GM06990 (cell line): ENCODE measurements at places on chromosomes 3 and 15.

DNA sequence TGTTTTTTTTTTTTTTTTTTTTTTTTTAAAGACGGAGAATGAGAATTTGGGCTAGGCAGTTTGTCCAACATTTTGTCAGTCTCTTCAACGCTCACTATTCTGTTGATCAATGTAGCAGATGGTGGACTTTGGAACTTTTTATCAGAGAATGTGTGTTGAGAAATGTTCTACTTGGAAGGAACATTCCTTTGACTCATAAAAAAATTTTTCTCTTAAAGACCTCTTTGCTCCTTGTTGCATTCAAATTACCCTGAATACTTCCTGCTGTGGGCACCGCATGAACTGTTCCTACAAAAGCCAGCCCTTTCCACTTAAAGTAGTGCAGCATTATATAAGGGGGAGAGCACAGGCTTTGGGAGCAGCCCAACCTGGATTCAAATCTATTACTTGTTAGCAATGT lies 182.9 kb downstream of the AKAP13 start:
- no peak for DNase-seq

DNA sequence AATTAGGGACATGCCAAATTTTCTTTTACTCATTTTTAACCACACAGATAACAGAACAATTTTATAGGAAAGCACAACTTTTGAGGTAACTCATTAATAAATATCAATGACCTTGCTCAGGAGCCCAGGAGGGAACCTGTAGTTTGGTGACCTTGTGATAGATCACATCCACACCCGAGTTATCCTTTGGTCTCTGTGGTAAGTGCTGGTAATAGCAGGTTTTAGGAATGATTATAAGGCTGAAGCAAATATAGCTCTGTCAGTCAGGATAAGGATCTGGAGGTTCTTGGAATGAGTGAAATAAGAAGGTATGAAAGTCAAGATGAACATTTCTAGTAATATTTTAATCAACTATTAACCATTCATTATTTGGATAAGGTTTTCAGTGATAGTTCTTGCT lies 46.5 kb downstream of the EPHA6 start:
- no peak for DNase-seq

DNA sequence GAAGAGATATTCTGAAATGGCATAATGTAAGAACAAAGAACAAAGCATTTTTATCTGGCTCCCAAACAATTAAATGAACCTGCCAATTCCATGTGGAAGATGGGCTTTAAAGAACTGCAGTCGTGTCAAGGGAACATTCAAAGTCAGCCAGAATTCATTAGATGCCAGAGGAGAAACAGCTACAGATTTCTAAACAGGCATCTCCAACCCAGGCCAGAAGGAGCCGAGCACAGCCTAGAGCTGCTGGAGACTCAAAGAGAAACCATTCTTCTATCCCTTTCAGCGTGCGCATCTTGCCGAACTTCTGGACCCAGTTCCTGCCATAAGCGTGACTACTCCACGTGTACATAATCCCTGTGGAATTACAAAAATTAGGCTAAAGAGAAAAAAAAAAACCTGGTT lies 60.4 kb downstream of the MB21D2 start:
- no peak for DNase-seq

GRCh38 chr3:175082631-175083030 lies 223.5 kb downstream of the NAALADL2 start:
- no peak for DNase-seq

GRCh38 chr3:110101361-110101760 lies 764.0 kb upstream of the DPPA4 start:
- DNase-seq: no peak

GRCh38 chr3:45544717-45545296 lies 49.7 kb upstream of the LIMD1 start:
- DNase-seq: no peak

DNA sequence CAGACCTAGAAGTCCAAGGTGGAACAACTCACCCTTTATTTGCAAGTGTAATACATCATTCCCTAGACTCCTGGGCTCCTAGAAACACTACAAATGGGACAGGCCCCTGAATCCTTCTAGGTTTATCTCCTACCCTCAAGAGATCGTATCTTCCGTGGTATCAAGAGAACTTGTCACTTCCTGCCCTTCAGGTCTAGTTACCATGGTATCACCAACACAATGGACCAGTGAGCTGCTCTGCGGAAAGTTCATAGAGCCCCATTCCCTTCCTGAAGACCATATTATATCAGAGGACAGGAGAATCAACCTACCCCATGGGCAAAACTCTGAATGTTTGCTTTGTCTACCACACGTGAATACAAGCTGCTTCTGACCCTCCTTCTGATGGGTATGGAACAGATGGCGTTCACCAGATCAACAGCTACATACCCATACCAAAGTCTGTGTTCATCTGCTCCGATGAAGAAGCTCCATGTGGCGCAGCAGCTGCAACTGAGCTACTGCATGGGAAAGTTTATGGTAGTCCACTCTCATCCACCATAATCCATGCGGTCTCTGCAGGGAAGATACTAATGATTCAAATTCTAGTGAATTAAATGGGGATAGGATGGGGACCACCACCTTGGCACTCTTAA lies 84.6 kb upstream of the KLF13 start:
- no peak for DNase-seq

GRCh38 chr3:4850211-4850927 lies 128.9 kb upstream of the BHLHE40 start:
- peak; percentile 81 for DNase-seq

DNA sequence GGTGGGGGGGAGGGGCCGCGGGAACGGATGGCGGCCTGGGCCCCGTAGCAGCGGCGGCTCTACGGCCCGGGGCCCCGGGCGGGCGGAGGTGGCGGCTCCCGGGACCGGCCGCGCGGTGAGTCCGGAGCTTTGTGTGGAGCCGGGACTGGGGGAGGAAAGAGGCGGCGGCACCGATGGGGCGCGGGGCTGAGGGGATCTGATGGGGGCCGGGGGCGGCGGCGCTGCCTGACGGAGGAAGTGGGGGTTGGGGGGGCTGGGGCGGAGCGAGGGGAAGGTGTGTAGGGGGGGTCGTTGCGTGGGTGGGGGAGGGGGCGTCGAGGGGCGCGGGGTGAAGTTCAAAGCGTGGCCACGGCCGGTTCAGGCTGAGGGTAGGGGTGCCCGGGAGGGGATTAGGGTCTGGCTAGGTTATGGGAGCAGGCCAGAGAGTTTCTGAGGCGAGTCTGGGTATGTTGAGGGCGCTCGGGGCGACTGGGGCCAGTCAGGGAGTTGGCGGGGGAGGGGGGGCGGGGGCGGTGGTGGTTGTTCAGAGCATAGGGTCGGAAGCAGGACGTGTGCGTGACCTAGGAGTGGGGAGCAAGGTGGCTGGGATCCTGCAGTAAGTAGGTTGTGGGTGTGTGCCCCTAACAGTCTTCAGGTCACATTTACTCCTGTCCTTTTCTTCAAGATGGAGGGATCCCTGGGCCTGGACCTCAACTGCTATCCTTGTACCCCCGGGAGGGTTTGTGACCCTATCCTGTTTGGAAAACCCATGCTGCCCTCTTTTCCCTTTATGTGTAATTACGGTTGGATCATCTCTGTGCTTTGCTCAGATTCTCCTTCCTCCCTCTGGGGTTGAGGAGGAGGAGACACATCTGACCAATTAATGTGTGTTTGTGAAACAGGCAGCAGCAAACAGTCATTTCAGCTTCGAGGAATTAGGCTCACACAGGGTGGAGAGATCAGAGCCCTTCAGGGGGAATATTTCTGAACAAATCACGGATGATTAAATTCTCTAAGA lies 644 bp downstream of the ZNF609 start:
- peak; percentile 29 for DNase-seq

DNA sequence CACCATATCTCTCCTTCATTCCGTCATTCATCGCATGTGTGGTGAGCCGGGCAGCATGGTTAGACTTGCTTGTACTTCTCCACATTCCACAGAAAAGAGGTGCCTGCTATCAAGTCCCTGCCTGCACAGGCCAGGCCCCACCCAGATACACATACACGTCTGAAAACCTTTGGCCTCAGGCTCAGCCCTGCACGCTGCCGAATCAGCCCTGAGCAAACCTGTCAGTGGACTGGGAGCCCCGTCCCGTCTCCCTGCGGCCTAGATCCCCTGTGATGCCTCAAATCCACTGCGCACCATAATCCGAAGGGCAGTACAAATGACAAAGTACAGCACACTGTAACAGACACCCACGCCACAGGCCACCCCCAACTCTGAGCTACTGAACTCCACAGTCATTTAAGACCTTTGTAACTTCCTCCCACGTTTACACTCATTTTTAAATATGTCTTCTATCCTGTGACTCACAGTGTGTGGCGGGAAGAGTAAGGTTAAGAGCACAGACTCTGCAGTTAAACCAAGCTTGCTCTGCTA lies 67.1 kb downstream of the MB21D2 start:
- DNase-seq: peak; percentile 79

GRCh38 chr3:27669591-27669990 lies 52.5 kb downstream of the EOMES start:
- peak; percentile 36 for DNase-seq

DNA sequence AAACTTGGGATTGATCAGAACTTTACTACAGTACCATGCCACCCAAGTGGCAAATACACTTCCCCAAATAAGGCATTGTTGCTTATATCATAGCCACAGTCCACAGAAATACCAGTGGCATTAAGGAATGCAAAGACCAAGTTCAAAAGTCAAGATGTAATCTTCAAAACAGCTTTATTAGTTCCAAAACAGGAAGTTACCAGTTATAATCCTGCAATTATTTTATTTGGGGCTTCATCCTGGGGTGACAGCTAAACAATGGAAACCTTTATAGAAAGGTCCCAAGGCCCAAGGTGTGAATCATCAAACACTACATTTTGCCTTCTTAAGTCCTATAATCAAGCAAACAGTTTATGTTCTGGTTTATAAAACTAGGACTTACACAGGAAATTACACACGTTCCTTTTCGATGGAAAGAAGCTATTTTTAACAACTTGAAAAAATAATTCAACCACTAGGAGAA lies 30.3 kb upstream of the RNF7 start:
- DNase-seq: no peak

DNA sequence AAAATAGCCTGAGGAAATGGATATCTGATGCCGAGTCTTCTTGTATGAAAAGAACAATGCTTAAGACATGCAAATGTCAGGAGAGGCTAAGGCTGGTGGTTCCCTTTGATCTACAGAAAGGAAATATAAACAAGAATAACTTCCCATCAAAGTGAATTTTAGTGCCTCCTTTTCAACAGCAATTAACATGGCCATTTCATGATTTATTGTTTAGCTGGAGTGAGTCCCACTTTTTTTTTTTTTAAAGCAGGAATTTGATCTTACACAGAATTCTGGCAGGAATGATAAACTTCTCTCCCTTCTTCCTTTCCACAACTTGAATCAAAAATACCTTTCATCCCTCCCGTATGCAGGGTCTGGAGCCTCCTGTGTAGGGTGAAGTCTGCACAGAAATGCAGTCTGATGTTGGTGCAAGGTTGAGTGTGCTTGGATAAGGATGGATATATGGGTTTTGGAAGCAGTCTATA lies 287.0 kb downstream of the MEX3B start:
- no peak for DNase-seq

GRCh38 chr3:34212656-34213055 lies 414.2 kb downstream of the PDCD6IP start:
- no peak for DNase-seq

GRCh38 chr15:63503739-63504246 lies 600 bp upstream of the USP3 start:
- no peak for DNase-seq

DNA sequence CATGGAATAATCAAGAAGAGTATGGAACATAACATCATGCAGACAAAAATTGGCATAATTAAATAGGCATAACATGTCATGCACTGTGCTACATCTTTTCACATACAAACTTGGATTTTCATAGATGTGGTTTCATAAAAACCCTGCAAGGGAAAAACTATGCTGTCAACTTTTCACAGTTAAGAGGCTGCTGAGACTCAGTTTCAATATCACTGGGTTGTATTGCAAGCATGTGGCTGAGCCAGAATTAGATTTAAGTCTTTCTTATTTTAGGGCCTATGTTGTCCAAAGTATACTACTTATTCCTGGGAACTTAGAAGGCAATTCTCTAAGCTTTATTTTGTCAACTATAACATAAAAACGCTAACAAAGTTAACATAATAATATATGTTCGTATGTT lies 70.7 kb upstream of the LSAMP start:
- no peak for DNase-seq

DNA sequence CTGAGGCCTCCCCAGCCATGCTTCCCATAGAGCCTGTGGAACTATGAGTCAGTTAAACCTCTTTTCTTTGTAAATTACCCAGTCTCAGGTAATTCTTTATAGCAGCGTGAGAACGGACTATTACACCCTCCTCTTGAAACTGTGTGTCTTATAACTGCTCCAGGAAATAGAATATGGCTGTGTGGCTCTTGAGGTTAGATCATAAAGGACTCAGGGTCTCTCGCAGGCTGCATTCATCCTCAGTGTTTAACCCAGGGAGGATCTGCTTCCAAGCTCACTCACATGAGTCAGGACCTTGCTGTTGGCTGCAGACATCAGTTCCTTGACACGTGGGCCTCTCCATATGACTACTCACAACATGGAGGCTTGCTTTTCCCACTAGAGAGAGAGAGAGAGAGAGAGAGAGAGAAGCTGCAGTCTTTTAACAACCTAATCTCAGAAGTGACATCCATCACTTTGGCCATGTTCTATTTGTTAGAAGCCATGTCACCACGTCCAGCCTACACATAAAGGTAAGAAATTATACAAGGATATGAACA lies 114.3 kb upstream of the UBE2E1 start:
- DNase-seq: no peak

- no peak for DNase-seq
Observed at GRCh38 chr3:15283702-15284101, 48.7 kb downstream of the SH3BP5 start.

DNA sequence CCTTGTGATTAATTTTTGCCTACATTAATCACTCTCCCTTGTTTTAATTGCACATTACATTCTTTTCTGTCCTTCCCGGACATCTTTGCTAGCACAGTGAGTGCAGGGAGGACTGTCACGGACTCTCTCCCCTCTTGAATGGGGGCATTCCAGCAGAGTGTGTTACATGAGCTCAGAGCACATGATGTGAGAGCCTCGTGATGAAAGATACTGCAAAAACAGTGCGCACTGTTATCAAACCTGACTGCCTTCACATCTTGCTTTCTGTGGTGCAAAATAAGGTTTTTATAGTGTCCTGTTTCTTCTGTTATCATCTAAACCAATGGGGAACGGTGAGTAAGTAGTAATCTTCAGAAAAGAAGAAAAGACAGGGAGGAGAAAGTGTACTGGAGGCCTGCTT lies 167.5 kb downstream of the PGPEP1L start:
- no peak for DNase-seq

GRCh38 chr15:25739687-25740121 lies 123.4 kb downstream of the ATP10A start:
- no peak for DNase-seq

DNA sequence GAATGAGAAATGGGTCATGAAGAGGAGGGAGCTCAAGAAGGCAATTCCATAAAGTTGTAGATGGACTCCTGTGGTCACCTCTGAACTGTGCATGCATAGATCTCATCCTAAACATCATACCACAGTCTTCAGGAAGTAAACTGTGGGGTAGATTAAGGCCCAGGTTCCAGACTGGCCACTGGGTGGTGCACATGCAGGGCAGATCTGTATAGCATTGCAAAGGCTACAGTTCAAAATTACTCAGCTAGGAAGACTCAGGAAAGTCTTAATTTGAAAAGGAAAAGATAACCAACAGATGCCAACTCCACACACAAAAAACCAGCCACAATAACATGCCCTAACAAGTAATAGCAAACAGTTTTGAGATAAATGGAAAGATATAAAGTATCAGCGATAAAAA lies 20.3 kb downstream of the KY start:
- DNase-seq: no peak
